ENCODE measurements at places on chromosomes 7 and 10. TPM values are rescaled to one million over a fixed set of nuclear protein-coding genes. Genes with fewer than 3 reads are reported as not detected.

SLC16A9 gene
- 0.40 TPM for total RNA-seq

SPDYE2 gene
- total RNA-seq: not detected

OR6B1 gene
- not detected for total RNA-seq

NEUROD6 gene
- total RNA-seq: not detected

NPTX2 gene
- total RNA-seq: 2.1 TPM

HOXA9 gene
- not detected for total RNA-seq

ADCYAP1R1 gene
- total RNA-seq: 6.0 TPM

CACNA2D1 gene
- 48.1 TPM for total RNA-seq

MET gene
- total RNA-seq: 20.0 TPM

TPST1 gene
- total RNA-seq: 6.0 TPM

DIP2C gene
- 32.6 TPM for total RNA-seq

MBL2 gene
- total RNA-seq: not detected

SORCS1 gene
- 2.3 TPM for total RNA-seq

TRPV5 gene
- not detected for total RNA-seq

FAM25G gene
- total RNA-seq: not detected

GSTO2 gene
- total RNA-seq: 1.1 TPM

MDFIC gene
- total RNA-seq: 19.9 TPM

RADIL gene
- 2.8 TPM for total RNA-seq

CRYGN gene
- not detected for total RNA-seq

All from left ventricle myocardium superior (tissue), 1 donor.